ENCODE measurements at places on chromosomes 5 and 9.
A peak's percentile ranks its signal among the peaks of the same experiment; 100 is the strongest.

- peak; percentile 50 for DNase-seq
These were observed 4.4 kb upstream of the SPTLC1 start for GRCh38 chr9:92119586-92119985.

GRCh38 chr9:92206488-92206887 is 87.0 kb downstream of the IARS1 start:
- DNase-seq, result peak; percentile 60

DNA sequence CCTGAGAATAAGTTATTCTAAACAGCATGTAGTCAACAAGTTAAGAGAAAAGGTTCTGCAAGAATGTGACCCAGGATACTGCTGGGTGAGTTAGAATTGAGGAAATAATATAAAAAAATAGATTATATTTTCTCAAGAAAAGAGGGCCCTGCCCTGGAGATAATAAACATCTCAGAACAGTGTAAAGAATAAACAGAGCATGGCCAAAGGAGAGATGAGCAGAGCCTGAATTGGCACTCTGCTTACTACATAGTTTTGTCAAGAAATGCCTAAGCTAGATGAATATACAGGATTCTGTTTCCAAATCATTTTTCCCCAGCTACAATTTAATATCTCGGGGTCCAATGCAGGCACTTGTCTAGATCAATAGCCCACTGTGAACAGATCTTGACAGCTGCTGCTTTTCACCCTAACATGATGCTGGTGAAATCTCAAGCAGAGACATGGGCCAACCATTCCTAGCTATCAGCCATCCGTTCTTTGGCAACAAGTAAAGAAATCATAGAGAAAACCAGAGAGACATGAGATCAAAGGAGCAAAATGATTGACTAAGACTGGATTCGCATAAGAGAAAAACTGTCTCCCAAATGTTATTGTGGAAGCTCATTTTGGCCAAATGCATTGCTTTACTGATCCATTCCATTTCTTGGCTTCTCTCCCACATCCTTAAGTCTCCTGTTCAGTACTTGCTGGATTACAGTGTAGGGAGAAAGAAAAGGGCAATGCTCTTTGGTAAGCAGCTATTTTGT is 173.2 kb downstream of the PRELID2 start:
- DNase-seq, result no peak

DNA sequence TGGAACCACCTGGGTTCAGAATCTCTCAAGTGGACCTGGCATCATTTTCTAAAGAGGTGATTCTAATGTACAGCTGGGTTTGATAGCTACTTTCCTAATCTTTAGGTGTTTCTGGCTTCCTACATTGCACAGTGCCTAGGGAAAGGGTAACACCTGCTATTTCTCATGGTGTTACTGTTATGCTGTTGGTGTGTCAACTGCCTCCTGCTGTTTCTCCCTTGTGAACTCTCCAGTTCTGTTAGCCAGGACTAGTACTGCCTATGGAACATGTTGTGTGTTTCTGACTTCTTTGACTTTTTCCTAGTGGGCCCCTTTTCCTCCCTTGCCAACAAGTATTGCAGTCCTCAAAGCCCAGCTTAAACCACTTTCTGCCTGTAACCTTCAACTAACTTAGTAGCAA is 5.5 kb downstream of the ARHGEF28 start:
- DNase-seq, result no peak

DNA sequence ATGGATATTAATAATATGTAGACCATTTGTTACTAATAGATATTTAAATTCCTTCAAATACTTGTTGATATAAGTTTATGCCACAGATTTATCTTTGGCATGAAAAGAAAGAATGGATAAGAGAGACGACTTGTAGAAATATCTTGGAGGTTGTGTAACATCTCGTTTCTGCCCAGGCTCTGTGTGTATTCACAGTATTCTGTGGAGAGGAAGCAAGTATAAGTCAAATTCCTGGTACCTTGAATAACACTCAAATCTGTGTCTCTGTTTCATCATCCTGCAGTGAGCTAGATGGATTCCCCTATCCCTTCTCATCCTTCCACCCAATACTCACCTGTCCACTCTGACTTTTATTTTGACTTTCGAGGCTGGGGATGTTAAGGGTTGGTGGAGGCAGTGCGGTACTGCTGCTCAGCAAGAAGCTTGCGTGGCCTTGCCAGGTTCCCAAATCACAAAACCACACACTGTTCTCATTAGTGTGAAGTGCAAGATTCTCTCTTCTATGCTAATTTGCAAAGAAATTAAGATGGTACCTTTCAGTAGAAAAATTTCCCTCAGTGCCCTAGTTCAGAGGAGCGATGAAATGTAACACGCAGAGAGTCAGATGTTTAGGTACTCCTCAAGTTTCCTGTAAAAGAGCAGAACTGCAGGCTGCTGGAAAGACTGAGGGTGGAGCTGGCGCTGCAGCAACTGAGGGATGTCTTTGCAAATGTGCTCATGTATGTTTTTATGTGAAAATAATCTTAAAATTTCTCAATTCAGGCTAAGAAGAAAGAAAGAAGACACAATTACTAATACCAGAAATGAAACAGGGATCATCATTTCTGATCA is 42.6 kb upstream of the ANKRD18A start:
- no peak for DNase-seq

DNA sequence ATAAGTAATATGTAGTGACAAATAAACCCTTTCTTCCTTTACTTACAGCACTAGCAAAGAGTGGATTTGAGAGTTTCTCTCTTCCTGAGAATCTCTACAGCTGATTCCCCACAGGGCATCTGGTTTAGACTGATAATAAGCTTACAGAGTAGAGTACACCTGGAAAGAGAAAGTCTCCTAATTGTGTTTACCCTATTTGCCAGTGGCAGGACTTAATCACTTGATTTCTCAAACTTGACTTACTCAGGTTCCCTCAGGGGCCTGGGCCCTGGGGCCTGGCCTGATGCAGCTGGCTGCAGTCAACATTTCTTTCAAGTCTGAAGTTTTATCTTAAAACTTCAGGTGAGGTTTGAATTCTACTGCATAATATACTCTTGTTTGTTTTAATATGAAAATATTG is 38.0 kb upstream of the UBTD2 start:
- no peak for DNase-seq

All from suppressor macrophage (primary cell).